ENCODE measurements at places on chromosomes 7 and 10.
A peak's percentile ranks its signal among the peaks of the same experiment; 100 is the strongest.

DNA sequence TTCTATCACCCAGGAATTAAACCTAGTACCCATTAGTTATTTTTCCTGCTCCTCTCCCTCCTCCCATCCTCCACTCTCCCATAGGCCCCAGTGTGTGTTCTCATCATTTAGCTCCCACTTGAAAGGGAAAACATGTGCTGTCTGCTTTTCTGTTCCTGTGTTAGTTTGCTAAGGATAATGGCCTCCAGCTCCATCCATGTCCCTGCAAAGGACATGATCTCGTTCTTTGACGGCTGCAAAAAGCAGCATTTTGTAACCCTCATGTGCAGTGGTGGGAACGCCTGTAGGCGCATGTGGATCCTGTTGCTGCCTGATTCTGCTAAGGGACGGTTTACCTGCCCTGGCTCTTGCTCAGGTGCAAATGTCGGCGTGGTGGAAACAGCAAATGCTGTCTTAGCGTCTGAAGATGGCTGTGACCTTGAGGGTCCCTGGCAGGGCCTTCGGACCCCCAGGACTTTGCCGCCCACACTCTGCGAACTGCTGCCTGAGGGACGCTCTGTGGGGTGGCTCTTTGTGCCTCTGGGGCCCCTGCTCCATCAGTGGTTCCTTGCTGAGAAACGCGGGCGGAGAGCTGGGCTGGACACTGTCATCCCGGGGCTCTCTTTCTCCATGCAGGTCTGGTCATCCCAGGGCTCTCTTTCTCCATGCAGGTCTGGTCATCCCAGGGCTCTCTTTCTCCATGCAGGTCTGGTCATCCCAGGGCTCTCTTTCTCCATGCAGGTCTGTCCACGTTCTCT is 5.6 kb upstream of the MTG1 start:
- ATAC-seq, result no peak

DNA sequence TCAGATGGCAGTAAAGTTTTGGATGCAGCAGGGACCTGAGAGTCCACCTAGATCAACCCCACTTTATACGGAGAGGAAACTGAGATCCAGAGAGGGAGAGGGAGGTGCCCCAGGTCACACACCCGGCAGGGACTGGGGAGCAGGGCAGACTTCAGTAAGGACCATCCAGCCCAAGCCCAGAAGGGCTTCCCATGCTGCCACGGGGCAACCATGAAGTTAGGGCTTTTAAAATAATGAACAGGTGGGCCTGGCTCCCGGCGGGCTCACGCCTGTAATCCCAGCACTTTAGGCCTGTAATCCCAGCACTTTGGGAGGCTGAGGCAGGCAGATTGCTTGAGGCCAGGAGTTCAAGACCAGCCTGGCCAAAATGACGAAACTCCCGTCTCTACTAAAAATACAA is 98.5 kb downstream of the HIP1 start:
- ATAC-seq, result no peak

GRCh38 chr7:55571511-55572377 is 558 bp downstream of the VOPP1 start:
- ATAC-seq, result peak; percentile 8

GRCh38 chr7:127962589-127963361 is 68.5 kb downstream of the LRRC4 start:
- no peak for ATAC-seq

- ATAC-seq, result no peak
These were observed 136.6 kb downstream of the GRID1 start for GRCh38 chr10:86229811-86230556.

GRCh38 chr7:73972614-73973013 is 55.4 kb upstream of the ELN start:
- no peak for ATAC-seq

- no peak for ATAC-seq
These were observed 80.9 kb downstream of the ABLIM1 start for GRCh38 chr10:114577133-114577532.

GRCh38 chr7:4807598-4808016 is 32.2 kb downstream of the AP5Z1 start:
- ATAC-seq, result no peak

- ATAC-seq, result no peak
These were observed 1.1 kb upstream of the RABGEF1 start for GRCh38 chr7:66739477-66739876.

DNA sequence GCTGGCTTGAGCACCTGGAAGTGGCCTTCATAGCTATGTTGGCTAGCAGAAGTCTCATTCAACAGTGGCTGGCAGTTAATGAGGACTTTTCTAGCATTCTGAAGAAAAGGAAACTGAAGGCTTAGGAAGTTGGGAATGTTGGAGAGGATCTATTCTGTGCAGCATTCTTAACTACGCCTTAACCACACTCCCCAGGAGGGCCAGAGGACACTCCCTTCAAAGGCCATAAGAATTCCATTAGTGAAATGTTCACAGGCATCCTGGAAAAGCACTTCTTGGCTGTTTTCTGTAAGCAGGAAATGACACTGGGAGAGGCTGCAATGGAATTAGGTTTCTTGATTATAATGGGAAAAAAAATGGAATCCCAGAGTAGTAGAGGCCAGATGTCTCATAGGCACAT is 188.9 kb downstream of the ARHGAP12 start:
- no peak for ATAC-seq

DNA sequence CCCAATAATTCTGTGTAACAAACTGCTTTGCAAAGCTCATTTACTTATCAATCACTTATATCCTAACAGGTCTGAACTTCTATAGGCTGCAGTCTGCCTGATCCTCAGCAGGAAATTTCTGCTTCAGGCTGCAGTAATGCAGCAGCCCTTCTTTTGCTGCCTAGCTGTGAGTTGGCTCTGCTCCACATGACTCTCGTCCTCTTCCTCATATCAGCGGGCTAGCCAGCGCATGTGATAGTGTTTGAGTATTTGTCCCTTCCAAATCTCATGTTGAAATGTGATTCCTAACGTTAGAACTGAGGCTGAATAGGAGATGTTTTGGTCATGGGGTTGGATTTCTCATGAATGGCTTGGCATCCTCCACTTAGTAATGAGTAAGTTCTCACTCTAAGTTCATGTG is 387.8 kb downstream of the SEMA3D start:
- ATAC-seq, result no peak

DNA sequence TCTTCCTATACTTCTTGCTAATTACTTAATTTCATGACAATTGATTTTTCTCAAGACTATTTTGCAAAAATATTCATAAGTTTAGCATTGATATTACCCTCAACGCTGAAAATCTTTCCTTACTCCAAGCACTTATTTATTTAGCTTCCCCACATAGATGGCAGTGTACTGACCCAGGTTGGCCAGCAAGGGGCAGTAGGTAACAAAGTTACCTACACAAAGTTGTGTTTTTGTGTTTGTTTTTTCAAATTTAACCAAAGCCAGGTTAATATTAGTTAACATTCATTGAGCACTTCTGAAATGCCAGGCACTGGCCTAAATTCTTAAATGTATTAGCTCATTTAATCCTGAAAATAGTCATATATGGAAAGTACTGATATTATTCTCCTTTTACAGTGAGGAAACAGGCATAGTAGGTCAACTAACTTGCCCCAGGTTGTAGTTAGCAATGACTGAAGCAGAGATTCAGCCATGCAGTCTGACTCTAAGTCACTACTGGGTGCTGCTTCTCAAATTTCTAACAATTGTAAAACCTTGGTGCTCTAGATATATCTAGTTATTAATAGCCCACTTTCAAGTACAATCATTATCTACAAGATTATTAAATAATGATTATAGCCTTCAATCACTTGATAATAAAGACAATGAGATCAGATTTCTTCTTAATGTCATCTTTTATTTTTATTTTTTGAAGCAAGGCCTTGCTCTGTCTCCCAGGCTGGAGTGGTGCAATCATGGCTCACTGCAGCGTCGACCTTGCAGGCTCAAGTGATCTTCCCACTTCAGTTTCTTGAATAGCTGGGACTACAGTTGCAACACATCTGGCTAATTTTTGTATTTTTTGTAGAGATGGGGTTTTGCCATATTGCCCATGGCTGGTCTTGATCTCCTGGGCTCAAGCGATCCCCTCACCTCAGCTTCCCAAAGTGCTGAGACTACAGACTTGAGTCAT is 5.8 kb upstream of the GGCT start:
- ATAC-seq, result no peak

DNA sequence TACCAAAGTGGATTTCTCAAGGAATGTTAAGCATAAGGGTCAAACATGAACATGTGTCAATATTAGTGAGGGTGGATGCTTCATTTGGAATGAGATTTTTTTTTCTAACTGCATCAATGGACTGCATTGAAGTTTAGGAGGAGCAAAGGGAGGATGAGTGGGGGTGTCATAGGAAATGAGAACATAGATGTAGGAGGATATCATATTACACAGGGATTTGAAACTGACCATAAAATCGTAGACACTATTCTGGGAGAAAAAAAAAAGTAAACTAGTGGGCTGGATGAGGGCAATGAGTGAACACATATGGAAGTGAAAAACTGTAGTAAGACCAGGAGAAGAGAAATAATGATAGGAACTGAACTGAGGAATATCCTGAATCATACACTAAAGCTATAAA is 109.4 kb downstream of the SEMA3A start:
- no peak for ATAC-seq

DNA sequence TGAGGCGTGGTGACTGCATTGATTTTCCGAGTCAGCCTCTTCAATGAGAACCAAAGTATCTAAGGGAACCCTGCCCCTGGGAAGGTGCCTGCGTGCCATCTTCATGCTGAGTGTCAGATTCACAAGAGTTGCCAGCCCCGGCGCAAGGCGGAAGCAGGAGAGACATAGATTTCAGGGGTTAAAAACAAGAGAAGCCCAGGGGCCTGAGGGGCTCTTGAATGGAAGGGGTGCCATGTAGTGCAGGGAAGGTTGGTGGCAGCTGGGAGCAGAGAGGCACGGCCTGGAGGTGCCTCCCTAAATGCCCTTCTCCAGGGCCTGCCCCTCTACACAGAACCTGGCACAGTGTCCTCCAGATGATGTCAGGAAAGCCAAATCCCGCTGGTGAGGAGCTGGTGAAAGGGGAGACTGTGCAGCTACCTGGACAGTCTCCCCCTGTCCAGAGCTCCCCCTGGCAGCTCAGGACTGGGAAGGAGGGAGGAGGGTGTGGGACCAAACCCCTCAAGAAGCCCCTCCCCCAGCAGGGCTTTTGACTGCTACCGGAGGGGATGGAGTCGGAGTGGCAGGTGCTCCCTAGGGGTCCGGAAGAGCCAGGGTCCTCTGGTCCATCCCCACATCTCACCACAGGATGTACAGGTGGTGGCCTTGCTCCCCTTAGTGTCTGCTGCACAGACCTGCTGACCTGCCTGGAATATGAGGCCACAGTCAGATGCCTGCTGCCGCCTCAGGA is 137.9 kb downstream of the TCERG1L start:
- no peak for ATAC-seq

GRCh38 chr10:59585046-59585700 is 124.5 kb downstream of the SLC16A9 start:
- no peak for ATAC-seq

DNA sequence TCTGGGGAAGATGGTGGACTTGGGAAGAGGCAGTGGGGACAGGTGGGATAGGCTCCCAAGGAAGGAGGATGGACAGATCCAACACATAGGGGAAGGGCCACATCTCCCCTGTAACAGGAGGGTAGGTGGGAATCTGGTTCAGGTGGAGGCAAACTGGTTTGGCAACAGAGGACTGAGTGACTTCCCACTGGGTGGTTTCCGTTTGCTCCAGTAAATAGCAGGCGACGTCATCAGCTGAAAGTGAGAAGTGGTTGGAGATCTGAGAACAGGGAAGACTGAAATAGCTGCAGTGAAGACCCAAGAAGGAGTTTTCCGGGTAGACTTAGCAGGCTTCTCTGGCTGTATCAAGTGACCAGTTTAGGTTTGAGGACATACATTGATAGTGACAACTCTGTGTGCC is 504.4 kb downstream of the GALNT17 start:
- no peak for ATAC-seq

GRCh38 chr7:96080027-96080426 is 241.9 kb downstream of the SLC25A13 start:
- no peak for ATAC-seq

GRCh38 chr10:11355592-11355991 is 255.9 kb downstream of the USP6NL start:
- ATAC-seq, result no peak

DNA sequence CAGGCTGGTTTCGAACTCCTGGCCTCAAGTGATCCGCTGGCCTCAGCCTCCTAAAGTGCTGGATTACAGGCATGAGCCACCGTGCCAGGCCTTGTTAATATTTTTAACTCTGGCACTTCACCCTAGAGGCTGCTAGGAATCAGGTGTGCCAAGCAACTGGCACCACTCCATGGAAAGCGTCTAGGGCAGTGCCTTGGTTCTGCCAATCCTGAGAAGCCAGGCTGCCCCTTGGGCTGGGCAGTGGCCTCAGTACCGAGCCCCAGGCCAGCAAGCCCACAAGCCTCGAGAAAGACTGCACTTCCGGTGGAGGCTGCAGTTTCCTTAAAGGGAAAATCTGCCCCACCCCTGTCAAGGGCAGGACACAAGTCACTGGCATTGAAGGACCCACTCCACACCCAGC is 11.3 kb downstream of the ALKBH4 start:
- no peak for ATAC-seq

- ATAC-seq, result no peak
These were observed 13.4 kb downstream of the ADIRF start for GRCh38 chr10:86981716-86982115.

- ATAC-seq, result no peak
These were observed 104.4 kb upstream of the MACROH2A2 start for GRCh38 chr10:69948261-69948660.

DNA sequence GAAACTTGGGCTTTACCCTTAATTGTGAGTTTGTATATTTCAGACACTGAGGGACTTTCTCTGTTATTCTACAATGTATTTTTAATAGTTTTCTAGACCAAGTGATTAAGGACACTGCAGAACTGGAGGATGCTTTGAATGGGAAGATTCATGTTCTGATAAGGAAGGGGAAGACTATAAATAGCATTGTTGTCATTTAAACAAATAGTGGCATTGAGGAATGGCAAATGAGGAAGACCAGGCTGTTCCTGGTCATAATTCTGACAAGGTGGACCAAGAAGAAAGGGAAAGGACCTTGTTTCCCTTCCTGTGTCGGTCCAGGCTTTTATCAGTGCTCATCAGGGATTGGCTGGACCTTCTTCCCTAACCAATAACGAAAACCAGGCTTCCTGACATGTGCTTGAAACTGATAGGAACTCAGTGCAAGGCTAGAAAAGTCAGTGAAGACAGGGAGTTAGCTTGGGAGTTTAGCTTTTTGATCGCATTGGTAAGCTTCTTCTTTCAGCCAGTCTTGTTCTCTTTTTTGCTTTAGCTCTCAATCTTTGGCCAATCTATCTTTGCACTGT is 116.2 kb downstream of the ITGA8 start:
- ATAC-seq, result no peak

DNA sequence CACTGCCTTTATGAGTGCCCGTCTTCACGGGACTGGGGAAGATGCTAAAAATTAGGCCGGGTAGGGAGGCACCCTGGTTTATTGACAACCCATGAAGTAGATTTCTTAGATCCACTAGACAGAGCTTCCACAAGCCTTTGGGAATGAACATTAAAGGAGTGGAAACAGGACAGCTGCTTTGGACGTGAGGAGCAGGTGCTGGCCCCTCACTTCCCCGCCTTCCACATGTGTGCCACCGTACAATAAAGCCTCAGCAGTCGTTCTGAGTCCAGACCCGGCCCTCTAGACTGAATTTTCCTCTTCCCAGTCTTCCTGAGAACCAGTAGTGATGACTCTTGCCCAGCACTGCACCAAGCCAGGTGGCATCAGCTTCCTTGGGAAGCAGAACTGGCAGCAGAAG is 282.4 kb downstream of the CELF2 start:
- ATAC-seq, result no peak

Measured in activated CD4-positive, CD25-positive, alpha-beta regulatory T cell treated with anti-CD3 and anti-CD28 coated beads, Interleukin-2, amount 50 U/mL, for 24 hours (primary cell).